ENCODE measurements at places on chromosomes 4 and X.

- no peak for DNase-seq
Measured at GRCh38 chr4:21625447-21625846, 323.1 kb downstream of the KCNIP4 start.

DNA sequence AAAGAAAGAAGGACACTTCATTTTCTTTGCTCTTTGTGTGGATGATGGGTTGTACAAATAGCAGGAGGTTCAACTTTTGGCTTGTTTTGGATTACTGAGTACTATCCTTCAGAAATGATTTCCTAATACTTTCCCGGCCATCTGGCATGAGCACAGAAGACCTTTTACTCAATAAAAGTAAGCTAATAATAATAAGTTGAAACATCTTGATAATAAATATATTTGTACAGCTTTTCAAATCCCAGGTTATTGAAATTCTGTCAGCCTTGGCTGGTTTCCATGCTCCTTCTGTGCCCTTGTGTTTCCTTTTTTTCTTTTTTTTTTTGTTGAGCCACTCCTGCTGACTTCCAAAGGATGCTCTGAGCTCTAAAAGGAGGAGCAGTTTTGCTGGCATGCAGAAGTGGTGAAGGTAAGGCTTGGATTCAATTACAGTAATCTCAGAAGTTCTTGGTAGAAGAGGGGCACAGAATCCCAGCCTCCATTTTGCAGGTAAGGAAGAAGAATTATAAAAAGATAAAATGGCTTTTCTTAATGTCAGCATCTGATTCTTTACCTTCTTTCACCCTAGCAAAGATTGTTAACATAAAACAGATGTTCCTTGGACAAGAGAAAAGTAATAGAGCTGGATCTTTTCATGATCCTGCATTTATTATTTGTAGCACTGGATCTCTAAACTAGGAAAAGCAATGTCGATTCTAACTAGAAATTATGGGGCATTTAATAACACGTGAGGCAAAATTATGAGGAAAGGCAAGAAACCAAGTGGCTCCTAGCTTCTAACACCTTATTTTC lies 31.9 kb downstream of the REPS2 start:
- DNase-seq: no peak

- DNase-seq: no peak
Measured at GRCh38 chrX:128438082-128438481, 385.9 kb upstream of the ACTRT1 start.

GRCh38 chrX:121455890-121456289 lies 408.5 kb downstream of the GLUD2 start:
- DNase-seq: no peak

DNA sequence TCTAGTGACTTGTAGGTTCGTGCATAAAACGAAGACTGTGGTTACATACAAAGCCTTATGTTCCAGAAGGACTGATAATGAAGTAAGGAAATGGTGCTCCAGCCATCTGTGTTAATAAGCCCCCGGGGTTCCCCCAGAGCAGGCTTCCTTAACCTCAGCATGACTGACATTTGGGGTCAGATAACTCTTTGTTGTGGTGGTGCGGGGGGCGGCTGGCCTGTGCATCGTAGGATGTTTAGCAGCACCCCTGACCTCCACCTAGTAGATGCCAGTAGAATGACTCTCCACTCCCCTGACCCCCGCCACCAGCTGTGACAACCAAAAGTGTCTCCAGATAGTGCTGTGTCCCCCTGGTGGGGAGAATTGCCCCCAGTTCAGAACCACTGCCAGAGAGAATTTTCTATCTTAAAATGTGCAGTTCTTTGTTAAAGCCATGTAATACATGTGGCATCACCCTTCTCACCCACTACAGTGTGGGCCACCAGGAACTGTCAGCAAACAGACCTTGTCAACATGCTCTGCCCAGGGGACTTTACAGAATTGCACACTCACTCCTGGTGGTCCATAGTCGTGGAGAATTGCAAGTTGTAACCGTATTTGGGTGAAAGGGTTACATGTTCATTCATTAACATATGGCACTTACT lies 7.5 kb downstream of the SH3KBP1 start:
- no peak for DNase-seq

DNA sequence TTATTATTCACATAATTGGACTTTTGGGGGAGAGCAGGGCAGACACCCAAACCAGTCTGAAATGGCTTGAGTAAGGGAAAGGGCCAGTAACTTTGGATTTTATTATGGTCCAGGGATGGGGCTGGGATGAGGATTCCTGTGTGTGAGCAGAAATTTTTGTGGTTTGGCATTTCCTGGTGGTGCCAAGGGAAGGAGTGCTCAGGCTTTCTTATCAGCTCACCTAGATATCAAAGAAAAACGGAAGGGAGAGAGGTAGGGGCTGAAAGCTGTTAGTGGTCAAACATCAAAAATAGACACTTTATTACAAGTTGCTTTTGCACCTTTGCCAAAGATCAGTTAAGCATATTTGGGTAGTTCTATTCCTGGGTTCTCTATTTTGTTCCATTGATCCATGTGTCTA lies 128.5 kb upstream of the DIPK2B start:
- no peak for DNase-seq

GRCh38 chrX:123878252-123878721 lies 18.4 kb downstream of the XIAP start:
- DNase-seq: no peak

GRCh38 chr4:9608300-9608699 lies 164.1 kb downstream of the DEFB131A start:
- DNase-seq: no peak

DNA sequence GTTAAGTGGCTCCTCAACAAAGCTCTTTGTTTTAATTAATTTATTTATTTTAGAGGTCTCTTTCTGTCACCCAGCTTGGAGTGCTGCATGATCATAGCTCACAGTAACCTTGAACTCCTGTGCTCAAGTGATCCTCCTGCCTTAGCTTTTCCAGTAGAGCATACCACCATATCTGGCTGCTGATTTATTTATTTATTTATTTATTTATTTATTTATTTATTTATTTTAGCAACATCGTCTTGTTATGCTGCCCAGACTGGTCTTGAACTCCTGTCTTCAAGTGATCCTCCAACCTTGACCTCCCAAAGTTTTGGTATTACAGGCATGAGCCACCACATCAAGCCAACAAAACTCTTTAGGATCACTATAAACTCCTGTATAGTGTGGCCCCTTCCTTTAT lies 15.8 kb upstream of the KLF8 start:
- no peak for DNase-seq

DNA sequence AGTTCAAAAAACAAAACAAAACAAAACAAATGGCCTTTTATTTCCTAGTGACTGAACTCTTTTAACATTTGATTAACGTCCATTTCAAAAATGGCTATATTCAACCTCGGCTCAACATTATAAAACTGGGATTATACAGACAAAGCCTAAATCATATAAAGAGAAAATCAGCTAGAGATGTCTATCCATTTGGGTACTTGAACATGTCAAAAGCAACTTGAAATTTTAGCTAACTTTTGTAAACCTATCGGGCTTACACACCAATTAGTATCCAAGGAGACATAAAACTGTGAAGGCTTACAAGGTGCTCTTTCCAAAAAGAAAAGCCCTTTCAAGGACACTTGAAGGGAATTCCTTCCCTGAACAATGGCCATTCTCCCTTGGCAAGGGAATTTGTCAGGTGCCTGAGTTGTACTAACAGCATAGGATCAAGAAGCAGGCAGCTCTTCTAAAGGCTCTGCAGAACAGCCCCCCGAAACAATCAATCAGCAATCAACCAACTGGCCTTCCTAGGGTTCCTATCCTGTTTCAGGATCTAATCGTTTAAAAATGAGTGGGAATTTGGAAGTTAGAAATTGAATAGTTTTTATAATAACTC lies 633.7 kb upstream of the HTR2C start:
- DNase-seq: no peak

GRCh38 chr4:159787901-159788300 lies 685.0 kb downstream of the RAPGEF2 start:
- DNase-seq: no peak

GRCh38 chr4:127006446-127006877 lies 626.3 kb upstream of the INTU start:
- no peak for DNase-seq

GRCh38 chr4:112348488-112349158 lies 51.5 kb downstream of the ALPK1 start:
- DNase-seq: no peak

- DNase-seq: no peak
Measured at GRCh38 chr4:176784816-176785215, 7.9 kb downstream of the VEGFC start.
